ENCODE measurements at places on chromosomes 2 and 18. TPM values are rescaled to one million over a fixed set of nuclear protein-coding genes. Genes with fewer than 3 reads are reported as not detected.

The ABCB11 gene
- polyA plus RNA-seq, result not detected

- no peak overlapping the region for H3K27ac ChIP-seq
- no peak overlapping the region for H3K4me3 ChIP-seq
- H3K36me3 ChIP-seq, result peaks cover 6% of the 10 kb centered on the region
- peaks cover 2% of the 10 kb centered on the region for H3K27me3 ChIP-seq
- DNase-seq, result no peak
These were observed 38.2 kb downstream of the ANKMY1 start for GRCh38 chr2:240519396-240520129.

DNA sequence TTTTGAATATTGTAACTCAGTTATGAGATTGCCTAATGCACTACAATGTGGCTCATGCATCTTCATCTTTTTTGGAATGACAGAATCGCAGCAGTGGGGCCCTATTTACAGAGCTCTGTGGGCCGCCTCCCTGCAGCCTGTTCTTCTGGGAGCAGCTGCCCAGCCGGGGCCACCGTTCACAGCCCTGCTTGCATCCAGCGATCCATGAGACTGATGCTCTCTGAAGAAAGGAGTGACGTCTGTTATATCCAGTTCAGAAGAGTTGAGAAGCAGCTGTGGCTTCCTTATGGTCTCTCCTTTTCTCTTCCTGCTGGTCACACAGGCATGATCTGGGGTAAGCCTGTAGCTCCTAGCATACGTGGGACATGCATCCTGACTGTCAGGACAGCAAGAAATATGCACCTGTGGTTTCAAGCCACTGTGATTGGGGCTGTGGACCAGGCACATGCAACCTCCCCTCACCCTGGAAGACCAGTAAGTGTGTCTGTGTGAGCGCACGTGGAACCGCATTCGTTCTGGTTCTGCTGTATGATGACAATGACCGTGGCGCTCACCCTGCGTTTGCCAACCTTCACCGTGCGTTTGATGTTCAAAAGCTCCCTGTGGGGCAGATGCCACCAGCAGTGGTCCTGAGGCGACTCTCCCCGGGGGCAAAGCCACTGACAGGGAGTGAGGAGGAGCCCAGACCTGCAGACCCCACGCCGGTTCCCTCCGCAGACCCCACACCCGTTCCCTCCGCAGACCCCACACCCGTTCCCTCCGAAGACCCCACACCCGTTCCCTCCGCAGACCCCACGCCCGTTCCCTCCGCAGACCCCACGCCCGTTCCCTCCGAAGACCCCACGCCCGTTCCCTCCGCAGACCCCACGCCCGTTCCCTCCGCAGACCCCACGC lies 189.8 kb downstream of the TMEM18 start:
- H3K27me3 ChIP-seq, result peaks cover 6% of the 10 kb centered on the region
- H3K4me3 ChIP-seq, result no peak overlapping the region
- no peaks in the 10 kb centered on the region for H3K36me3 ChIP-seq

DNA sequence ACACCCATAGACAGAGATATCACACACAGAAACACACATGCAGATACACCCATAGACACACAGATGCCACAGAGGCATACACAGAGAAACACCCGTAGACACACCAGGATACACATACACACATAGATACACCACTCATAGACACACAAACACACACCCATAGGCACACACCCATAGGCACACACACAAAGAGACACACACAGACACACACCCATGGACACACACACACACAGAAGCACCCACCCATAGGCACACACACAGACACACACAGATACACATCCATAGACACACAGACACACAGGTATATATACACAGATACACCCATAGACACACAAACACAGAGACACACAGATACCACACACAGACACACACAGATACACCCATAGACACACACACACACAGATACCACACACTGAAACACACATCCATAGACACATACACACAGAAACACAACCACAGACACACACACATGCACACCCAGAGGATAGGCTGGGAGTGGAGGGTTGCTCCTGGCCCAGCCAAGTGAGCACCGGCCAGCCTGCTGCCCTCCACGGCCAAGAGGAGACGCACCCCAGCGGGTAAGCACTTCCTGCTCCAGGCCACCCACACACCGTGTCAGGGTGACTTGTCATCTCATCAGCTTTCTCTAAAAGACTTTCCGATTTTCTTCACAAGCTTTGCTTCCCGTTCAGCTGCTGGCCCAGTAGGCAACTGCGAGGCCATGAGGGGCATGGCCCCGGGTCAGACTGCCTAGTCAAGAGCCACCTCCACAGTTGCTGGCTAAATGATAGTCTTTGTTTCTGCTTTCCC lies 14.1 kb upstream of the CNNM3 start:
- no peak for DNase-seq
- H3K4me1 ChIP-seq, result peaks cover 11% of the 10 kb centered on the region
- no peaks in the 10 kb centered on the region for H3K36me3 ChIP-seq

GRCh38 chr18:70907673-70908072 lies 618.8 kb downstream of the SOCS6 start:
- no peaks in the 10 kb centered on the region for H3K27me3 ChIP-seq
- H3K27ac ChIP-seq, result no peak overlapping the region
- DNase-seq, result no peak
- no peak overlapping the region for H3K4me3 ChIP-seq
- H3K4me1 ChIP-seq, result no peaks in the 10 kb centered on the region

DNA sequence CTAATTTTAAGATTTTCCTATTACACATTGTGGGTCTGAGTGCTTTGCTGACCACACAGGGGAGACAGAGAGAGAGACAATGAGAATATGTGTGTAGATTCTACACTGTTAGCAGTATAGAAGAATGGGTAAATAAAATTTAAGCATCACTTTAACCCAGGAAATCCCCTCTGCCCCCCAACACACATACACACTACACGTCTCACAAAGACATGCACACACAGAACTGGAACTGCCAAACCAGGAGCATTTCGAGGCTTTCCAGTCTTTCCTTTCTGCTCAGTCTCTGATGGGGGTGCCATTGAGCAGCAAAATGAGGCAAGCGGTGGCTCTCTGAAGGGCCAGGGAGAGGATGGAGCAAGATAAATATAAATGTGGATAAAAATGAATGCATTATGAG lies 2.5 kb downstream of the MERTK start:
- peaks cover 11% of the 10 kb centered on the region for H3K4me1 ChIP-seq
- no peak overlapping the region for H3K27ac ChIP-seq
- DNase-seq, result no peak
- H3K4me3 ChIP-seq, result no peak overlapping the region
- H3K36me3 ChIP-seq, result no peaks in the 10 kb centered on the region

GRCh38 chr2:173881461-173881860 lies 83.7 kb downstream of the SP3 start:
- peaks cover 18% of the 10 kb centered on the region for H3K27me3 ChIP-seq
- H3K27ac ChIP-seq, result no peak overlapping the region
- no peak overlapping the region for H3K4me3 ChIP-seq

The LYG1 gene
- 0.61 TPM for polyA plus RNA-seq

- no peaks in the 10 kb centered on the region for H3K27me3 ChIP-seq
- no peak overlapping the region for H3K4me3 ChIP-seq
- no peaks in the 10 kb centered on the region for H3K4me1 ChIP-seq
- H3K36me3 ChIP-seq, result peaks cover 14% of the 10 kb centered on the region
These were observed 13.1 kb downstream of the TYMS start for GRCh38 chr18:670522-670921.

All from immature natural killer cell (primary cell).